ENCODE measurements at places on chromosomes 4 and X.

DNA sequence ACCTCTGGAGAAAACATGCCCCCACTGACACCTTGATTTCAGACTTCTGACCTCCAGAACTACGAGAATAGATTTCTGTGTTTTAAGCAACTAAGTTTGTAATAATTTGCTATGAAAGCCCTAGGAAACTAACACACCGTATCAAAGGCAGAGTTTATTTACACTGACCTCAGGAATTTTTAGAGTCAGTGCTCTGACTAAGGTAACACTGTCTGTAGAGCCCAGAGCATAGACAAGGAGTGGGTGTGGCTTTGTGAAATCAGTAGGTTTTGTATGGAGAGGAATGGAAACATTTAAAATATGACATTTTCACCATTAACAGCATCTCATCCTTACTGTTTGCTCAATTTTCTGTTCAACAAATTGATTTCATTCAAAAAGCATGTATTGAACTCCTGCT, 764.4 kb upstream of the PCDH10 start:
- no peak for ATAC-seq

- no peak for ATAC-seq
These were observed 26.9 kb downstream of the ASB9 start for GRCh38 chrX:15242899-15243555.

GRCh38 chrX:39162322-39162735, 361.1 kb downstream of the MID1IP1 start:
- ATAC-seq = peak; percentile 57

DNA sequence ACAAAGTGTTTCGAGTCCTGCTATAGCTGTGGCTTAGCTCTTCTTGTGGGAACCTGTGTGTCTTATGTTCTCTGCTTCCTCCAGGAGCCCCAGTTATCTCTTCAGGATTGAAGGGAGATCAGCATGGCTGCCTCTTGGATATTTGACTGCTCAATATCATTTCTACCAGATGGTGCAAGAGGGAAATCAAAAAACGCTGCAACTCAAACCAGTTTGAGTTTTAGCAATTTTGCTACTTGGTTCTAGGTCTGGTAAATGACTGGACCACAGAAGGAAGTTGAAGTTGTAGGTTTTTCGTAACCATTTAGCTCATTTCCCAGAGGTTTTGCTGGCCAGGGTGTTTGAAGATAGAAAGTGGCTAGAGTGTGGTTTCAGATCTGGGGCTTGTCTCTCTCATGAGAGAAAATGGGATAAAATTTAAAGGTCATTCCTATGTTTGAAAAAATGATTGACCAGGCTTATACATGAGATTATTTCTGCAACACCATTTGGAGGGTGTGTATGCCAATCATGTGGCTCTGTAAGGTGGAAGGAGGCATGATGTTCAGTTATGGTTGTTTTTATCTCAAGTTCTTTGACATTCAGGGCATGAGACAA, 210.4 kb downstream of the SPRY1 start:
- no peak for ATAC-seq

DNA sequence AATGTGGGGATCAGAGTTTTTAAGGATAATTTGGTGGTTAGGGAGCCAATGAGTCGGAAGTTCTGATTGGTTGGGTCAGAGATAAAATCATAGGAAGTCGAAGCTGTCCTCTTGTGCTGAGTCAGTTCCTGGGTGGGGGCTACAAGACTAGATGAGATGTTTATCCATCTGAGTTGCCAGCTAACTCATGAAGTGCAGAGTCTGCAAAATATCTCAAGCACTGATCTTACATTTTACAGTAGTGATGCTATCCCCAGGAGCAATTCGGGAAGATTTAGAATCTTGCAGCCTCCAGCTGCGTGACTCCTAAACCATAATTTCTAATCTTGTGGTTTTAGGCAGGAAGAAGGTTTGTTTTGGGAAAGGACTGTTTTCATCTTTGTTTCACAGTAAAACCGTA, 565.8 kb upstream of the SPANXN1 start:
- no peak for ATAC-seq

- ATAC-seq = no peak
These were observed 3.8 kb upstream of the ZNF185 start for GRCh38 chrX:152893980-152894610.

- ATAC-seq = no peak
These were observed 54.4 kb upstream of the LCORL start for GRCh38 chr4:18075823-18076433.

- ATAC-seq = no peak
These were observed 6.4 kb downstream of the FOXP3 start for GRCh38 chrX:49257846-49258748.

- ATAC-seq = no peak
These were observed 238.4 kb upstream of the TEX13A start for GRCh38 chrX:105458846-105459245.

- ATAC-seq = no peak
These were observed 138.0 kb upstream of the SMIM31 start for GRCh38 chr4:164615964-164616363.

Data from gastroesophageal sphincter (tissue), 4 donors.